ENCODE measurements at places on chromosomes 13 and 19. TPM values are rescaled to one million over a fixed set of nuclear protein-coding genes. Genes with fewer than 3 reads are reported as not detected.

Gene KRTDAP
- 1.6 TPM for total RNA-seq

DNA sequence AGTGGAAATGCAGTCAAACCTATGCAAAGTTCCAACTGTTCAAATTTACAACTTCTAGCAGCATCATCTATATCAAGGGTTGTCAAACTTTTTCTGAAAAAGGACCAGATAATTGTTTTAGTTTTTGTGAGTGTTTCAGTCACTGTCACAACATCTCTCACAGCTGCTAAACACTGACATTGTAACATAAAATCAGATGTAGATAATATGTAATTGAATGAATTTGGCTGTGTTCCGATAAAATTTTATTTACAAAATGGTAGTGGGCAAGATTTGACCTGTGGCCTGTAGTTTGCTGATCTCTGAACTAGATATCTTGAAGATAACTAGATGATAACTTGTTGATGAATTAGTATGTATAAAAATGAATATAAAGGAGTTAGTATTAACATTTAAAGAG lies 1679.1 kb upstream of the PCDH20 start:
- DNase-seq, result no peak

- no peak for DNase-seq
These were observed 11.8 kb upstream of the CDADC1 start for GRCh38 chr13:49235856-49236431.

- no peak for DNase-seq
These were observed 58.3 kb upstream of the ANKRD10 start for GRCh38 chr13:110973007-110973700.

Data from hepatocyte (in vitro differentiated cells).